SJSA1 (cell line): ENCODE measurements at places on chromosomes 7 and 10. TPM values are rescaled to one million over a fixed set of nuclear protein-coding genes. Genes with fewer than 3 reads are reported as not detected.

Gene FOXI2
- total RNA-seq: not detected in 2 replicates

Gene ZNF775
- total RNA-seq: 5.8 and 8.6 TPM in 2 replicates

Gene GOT1
- 28.3 and 37.1 TPM in 2 replicates for total RNA-seq

Gene DEPP1
- total RNA-seq: 4.9 and 6.8 TPM in 2 replicates

Gene PTPRE
- 1.0 and 1.5 TPM in 2 replicates for total RNA-seq

Gene UBE2H
- 42.8 and 53.1 TPM in 2 replicates for total RNA-seq

Gene SNX10
- total RNA-seq: 0.29 and 1.1 TPM in 2 replicates

Gene CLRN3
- not detected in 2 replicates for total RNA-seq

Gene OR2A12
- total RNA-seq: not detected in 2 replicates

Gene HOXA9
- 7.0 and 16.3 TPM in 2 replicates for total RNA-seq

Gene UNCX
- not detected in 2 replicates for total RNA-seq

Gene PRSS37
- total RNA-seq: not detected in 2 replicates

DNA sequence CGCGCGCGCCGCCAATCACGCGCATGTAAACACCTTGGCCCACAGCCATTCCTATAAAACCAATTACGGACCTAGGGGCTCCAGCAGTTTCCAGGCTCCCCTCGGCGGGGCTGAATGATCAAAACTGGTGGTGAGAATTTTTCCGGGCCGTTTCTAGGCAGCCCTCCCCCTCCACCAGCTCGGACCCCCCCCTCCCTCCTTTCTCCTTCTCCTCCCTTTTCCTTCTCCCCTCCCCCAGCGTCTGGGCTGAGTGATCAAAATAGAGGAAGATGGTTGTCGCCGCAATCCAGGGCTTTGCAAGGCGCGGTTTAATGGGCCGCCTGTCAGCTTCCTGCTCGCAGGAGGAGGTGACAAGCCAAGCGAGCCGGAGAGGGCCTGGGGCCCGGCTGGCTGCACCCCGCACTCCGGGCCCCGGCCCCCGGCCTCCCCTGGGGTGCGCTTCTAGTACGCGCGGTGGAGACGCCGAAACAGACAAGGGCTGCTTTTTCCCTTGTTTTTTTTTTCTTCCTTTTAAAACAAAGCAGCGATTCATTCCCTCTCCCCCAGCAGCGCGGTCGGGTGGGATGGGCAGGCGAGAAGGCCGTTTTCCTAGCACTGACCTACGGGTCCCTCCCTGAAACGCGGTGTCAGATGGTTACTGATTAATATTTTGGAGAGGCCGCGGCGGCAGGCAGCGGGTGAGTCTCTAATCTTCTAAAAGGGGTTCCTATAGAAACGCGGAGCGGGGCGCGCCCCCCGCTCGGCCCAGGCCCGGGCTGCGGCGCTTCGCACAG is 528 bp upstream of the TNRC18 start:
- peaks cover 32% of the 10 kb centered on the region for H3K4me1 ChIP-seq
- H3K4me3 ChIP-seq: peak overlapping the region; percentile 60
- peak; percentile 96 for DNase-seq
- peak overlapping the region; percentile 81 for H3K27ac ChIP-seq

DNA sequence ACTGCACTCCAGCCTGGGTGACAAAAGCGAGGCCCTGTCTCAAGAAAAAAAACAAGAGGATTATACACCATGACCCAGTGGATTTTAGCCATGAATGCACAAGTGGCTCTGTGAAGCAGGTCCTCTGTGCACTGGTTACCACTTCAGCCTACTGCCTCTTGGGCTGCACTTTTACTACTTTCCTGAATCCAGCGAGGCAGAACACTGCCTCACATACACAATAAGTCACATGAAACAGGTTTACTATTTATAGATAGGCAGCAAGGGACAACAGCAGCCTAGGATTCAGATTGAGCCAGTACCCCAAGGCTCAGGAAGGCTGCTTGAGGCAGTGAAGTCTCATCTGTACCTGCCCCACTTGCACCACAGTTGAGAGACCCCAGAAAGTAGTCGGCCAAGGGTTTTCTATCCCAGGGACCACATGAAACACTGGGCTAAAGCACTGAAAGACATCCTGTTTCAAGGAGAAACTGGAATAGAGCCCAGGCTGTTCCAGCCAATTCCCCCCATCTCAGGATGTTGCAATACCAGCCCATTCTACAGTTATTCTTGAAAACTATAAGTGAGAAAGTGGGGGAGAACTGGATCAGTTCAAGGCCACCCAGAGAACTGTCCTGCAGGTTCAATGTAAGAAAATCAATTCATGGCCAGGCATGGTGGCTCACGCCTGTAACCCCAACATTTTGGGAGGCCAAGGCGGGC is 10.3 kb upstream of the OGDH start:
- H3K27me3 ChIP-seq: no peaks in the 10 kb centered on the region
- no peak overlapping the region for H3K27ac ChIP-seq
- no peak overlapping the region for H3K4me3 ChIP-seq
- H3K4me1 ChIP-seq: no peaks in the 10 kb centered on the region
- DNase-seq: no peak

DNA sequence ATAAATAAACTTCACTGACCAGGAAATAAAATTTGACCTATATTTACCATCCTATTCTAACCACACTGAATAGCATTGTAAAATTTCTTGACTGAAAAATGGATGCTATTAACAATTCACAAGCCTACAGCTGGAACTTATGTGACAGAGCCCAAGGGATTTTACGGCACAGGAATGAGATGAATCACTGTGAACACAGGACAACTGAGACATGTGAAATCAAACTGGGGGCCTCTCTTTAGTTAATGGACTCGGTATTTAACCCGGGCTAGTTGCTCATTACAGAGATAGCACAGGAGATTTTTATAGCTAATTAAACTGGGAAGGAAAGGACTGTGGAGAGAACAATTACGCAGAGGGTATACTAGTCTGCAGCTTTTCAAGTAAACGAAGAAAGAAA is 100.6 kb downstream of the MICU1 start:
- no peak overlapping the region for H3K4me3 ChIP-seq
- H3K36me3 ChIP-seq: no peaks in the 10 kb centered on the region
- DNase-seq: no peak
- H3K27me3 ChIP-seq: no peaks in the 10 kb centered on the region
- no peak overlapping the region for H3K27ac ChIP-seq
- no peaks in the 10 kb centered on the region for H3K4me1 ChIP-seq

- no peaks in the 10 kb centered on the region for H3K4me1 ChIP-seq
- H3K27me3 ChIP-seq: no peaks in the 10 kb centered on the region
- H3K27ac ChIP-seq: no peak overlapping the region
- H3K36me3 ChIP-seq: no peaks in the 10 kb centered on the region
- no peak for DNase-seq
- H3K4me3 ChIP-seq: no peak overlapping the region
Measured at GRCh38 chr10:98673171-98673782, 226.5 kb upstream of the HPS1 start.

GRCh38 chr10:35379226-35380137 is 43.2 kb downstream of the CCNY start:
- H3K4me1 ChIP-seq: peaks cover 6% of the 10 kb centered on the region
- H3K4me3 ChIP-seq: no peak overlapping the region
- H3K36me3 ChIP-seq: no peaks in the 10 kb centered on the region
- H3K27me3 ChIP-seq: no peaks in the 10 kb centered on the region
- H3K27ac ChIP-seq: no peak overlapping the region

- H3K4me3 ChIP-seq: no peak overlapping the region
- DNase-seq: no peak
Measured at GRCh38 chr7:12469568-12469967, 65.9 kb upstream of the VWDE start.

DNA sequence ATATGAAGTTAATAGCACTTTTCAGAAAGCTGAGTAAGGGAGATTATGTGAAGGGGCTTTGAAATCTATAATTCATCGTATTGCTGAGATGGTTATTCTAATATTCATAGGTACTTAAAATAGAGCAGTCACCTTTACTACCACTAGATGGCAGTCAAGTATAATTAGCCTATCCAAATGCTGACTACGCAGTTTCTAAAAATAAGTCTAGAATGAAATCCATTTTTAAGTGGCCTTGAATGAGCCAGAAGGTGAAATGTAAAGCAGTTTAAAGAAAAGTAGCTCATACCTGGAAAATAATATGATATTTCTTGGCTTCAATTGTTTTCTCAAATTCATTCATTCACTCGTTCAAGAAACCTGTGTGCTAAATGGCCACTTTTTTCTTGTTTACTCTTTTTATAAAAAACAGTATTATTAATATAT is 1277.1 kb downstream of the GATA3 start:
- peak; percentile 15 for DNase-seq
- no peaks in the 10 kb centered on the region for H3K4me1 ChIP-seq
- no peak overlapping the region for H3K27ac ChIP-seq
- no peaks in the 10 kb centered on the region for H3K36me3 ChIP-seq
- H3K4me3 ChIP-seq: no peak overlapping the region

DNA sequence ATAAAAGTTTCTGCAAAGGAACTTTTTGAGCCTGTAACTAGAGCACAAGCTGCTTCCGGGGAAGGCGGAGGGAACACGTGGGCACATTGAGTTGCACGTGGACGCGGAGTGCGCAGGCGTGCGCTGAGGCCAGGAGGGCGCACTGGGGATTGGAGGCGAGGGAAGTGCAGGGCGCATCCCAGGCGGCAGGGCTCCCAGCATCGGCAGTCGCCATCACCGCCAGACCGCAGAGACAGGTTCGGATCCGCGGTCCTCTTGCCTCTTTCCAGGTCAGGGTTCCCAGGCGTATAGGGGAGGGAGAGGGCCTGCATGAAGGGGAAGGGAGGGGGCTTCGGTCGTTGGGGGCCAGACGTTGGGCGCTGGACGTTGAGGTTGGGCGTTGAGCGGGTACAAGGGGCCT is at the start of gene TDRD1:
Gene TDRD1 (plus strand): TSS at position 206 of the 400 bp plus-strand sequence. CDS start 8,479 bp downstream, outside the sequence.
- no peaks in the 10 kb centered on the region for H3K36me3 ChIP-seq
- H3K4me1 ChIP-seq: peaks cover 5% of the 10 kb centered on the region
- no peak within 1 kb of the TSS for H3K4me3 ChIP-seq
- H3K27me3 ChIP-seq: peaks cover 6% of the 10 kb centered on the region

DNA sequence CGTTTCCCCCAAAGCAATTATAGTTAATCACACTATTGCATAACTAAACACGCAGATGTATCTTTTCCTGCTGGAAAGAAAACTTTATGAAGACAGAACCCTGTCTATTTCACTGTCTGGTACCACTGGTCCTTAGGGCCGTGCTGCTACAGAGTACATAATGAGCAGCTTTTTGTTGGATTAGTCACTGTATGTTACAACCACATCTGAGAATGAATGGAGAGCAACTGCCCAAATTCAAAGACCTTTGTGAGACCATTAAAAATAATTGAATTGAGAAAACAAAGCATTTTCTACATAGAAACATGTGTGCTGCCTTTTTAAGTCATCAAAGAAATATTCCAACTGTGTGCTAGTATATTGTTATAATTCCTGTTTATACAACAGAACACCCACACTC is 111.3 kb upstream of the SORCS1 start:
- peak; percentile 47 for DNase-seq
- peak overlapping the region; percentile 43 for H3K27ac ChIP-seq
- no peaks in the 10 kb centered on the region for H3K36me3 ChIP-seq
- H3K4me3 ChIP-seq: no peak overlapping the region
- H3K27me3 ChIP-seq: no peaks in the 10 kb centered on the region
- H3K4me1 ChIP-seq: peaks cover 34% of the 10 kb centered on the region

- no peak overlapping the region for H3K4me3 ChIP-seq
- no peaks in the 10 kb centered on the region for H3K27me3 ChIP-seq
- H3K36me3 ChIP-seq: peaks cover 15% of the 10 kb centered on the region
- peaks cover 25% of the 10 kb centered on the region for H3K4me1 ChIP-seq
- no peak overlapping the region for H3K27ac ChIP-seq
Measured at GRCh38 chr10:22611425-22612115, 102.8 kb downstream of the PIP4K2A start.

DNA sequence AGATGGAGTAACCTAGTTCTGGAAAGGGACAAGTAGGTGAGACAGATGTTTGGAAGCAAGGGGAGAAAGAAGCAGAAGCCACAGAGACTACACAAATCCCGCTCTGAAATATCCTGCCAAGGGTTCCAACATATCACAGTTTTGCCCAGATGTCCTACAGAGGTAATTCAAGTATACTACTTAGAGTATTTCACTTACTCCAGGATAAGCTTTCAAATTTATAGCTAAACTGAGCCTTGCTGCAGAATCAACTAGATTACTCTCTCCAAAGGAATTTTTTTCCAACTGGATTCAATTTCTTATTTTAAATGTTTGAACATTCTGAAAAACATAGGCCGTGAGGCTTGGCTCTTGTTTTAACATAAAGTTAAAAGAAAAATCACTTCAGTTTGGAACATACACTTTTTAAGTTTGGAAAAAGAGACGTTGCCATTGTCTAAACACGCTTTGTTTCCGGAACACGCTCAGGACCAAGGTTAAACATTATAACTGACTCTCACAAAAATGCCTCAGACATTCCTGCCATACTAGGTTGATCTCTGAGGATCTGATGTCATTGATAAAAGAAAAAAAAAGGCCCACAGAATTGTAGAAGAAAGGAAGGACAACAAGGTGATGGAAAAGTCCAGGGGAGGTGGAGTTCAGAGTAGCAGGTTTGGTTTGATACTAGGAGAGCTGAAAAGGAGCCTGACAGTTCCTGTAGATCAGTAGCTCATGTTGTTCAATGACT is 74.8 kb downstream of the FAM185A start:
- H3K4me1 ChIP-seq: no peaks in the 10 kb centered on the region
- no peak overlapping the region for H3K4me3 ChIP-seq
- 0 out of 2 replicates have a peak, but pooled peaks cover 4% of the 10 kb centered on the region for H3K36me3 ChIP-seq
- no peaks in the 10 kb centered on the region for H3K27me3 ChIP-seq

- DNase-seq: no peak
- H3K4me1 ChIP-seq: no peaks in the 10 kb centered on the region
- no peak overlapping the region for H3K27ac ChIP-seq
Measured at GRCh38 chr10:131723297-131724168, 177.3 kb upstream of the PPP2R2D start.

DNA sequence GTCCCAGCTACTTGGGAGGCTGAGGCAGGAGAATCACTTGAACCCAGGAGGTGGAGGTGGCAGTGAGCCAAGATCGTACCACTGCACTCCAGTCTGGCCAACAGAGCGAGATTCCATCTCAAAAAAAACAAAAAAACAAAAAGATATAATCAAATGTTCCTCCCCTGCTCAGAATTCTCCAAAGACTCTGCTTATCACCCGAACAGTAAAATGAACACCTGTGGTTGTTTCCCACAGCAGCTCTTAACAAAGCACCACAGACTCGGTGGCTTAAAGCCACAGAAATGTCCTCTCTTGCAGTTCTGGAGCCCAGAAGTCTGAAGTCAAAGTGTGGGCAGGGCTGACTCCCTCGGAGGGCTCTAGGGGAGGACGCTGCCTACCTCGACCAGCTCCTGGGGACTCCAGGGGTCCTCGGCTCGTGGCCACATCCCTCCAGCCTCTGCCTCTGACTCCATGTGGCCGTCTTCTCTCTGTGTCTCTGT is 4.1 kb upstream of the INTS1 start:
- H3K4me1 ChIP-seq: peaks cover 17% of the 10 kb centered on the region
- H3K4me3 ChIP-seq: no peak overlapping the region
- no peaks in the 10 kb centered on the region for H3K27me3 ChIP-seq
- H3K36me3 ChIP-seq: peaks cover 11% of the 10 kb centered on the region

DNA sequence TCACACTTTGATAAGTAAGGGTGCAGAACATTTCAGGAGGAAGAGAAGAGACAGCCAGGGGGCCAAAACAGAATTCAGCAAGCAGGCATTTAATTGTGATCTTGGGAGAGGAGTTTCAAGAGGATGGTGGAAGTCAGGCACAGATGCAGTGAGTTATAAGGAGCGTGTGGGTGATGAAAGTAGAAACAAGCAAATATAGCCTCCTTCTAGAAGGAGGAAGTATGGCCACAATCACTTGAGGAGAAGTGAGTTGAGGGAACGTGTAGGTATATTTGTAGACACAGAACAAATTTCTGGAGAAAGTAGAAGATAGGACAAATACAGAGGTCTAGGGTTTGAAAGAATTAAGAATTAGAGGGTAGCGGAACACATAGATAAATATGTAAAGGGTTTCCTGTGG is 165.8 kb downstream of the CACNB2 start:
- no peak overlapping the region for H3K4me3 ChIP-seq
- no peaks in the 10 kb centered on the region for H3K27me3 ChIP-seq
- no peak overlapping the region for H3K27ac ChIP-seq
- H3K36me3 ChIP-seq: no peaks in the 10 kb centered on the region
- no peaks in the 10 kb centered on the region for H3K4me1 ChIP-seq
